ENCODE measurements at places on chromosomes 13 and 19. TPM values are rescaled to one million over a fixed set of nuclear protein-coding genes. Genes with fewer than 3 reads are reported as not detected.

Gene BORCS8
- total RNA-seq, result 12.1 TPM

Gene COX7A1
- total RNA-seq, result 31.8 TPM

Gene CACNA1A
- 25.3 TPM for total RNA-seq

Gene SAFB2
- total RNA-seq, result 31.1 TPM

Gene LGALS4
- 0.09 TPM for total RNA-seq

Gene NOVA2
- total RNA-seq, result under 0.01 TPM

Gene KLF5
- total RNA-seq, result 0.34 TPM

Gene EDNRB
- total RNA-seq, result 62.6 TPM

Gene ZNF667
- 5.4 TPM for total RNA-seq

Gene PALM3
- 0.17 TPM for total RNA-seq

Gene MCEMP1
- not detected for total RNA-seq
